GM13976 (cell line): ENCODE measurements at places on chromosomes 7 and 10.

DNA sequence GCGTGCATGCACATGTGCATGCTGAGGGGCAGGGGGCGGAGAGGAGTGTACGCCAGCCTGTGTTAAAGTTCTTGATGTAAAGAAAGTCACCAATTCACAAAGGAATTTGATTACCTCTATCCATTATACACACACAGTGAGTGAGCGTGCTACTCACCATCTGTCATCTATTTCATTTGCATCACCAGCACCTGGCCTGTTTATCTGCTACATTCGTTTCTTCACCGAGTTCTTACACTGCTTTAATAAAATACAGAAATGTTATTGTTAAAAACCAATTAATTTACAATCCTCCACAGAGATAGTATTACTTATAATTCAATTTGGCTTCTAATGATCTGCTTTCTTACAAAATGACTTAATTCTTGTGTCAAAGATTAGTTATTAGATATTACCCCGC is 32.6 kb downstream of the NEUROD6 start:
- DNase-seq: no peak

DNA sequence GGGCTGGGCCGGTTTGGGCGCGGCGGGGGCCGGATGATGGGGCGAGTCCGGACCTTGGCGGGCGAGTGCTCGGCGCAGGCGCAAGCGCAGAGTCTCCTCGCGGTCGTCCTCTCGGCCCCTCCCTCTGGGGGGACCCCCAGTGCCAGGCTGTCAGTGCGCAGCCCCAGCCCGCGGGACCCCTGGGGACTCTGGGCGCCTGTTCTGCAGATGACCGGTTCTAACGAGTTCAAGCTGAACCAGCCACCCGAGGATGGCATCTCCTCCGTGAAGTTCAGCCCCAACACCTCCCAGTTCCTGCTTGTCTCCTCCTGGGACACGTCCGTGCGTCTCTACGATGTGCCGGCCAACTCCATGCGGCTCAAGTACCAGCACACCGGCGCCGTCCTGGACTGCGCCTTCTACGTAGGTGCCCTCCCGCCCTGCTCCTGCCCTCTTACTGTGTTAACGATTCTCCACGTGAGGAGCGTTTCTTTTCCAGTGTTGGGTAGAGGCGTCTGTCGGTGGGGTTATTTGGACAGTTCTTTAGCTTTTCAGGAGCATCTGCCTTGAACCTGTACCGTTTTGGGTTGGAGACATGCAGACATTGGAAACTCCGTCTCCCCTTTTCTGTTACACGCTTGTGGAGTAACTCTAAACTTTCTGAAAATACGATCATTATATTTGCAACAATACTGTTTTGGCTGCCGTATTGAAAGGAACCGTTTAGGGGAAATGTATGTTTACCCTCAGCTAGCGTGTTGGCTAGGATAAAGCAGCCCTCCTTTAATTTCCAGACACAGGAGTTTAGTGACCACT is 706 bp downstream of the BUB3 start:
- DNase-seq: peak; percentile 82

DNA sequence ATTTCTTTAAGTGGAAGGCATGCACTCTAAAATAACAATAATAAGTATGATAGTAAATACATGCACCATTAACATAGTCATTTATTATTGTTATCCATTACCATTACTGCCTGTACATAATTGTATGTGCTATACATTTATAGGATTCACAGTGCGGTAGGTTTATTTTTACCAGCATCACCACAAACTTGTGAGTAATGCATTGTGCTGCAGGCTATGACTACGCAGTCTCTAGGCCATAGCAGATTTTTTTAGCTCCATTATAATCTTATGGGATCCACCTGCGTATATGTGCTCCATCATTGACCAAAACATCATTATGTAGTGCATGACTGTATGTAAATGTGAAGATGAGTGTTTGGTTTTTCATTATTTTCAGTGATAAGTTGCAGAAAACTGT is 160.0 kb downstream of the LRRC4 start:
- no peak for DNase-seq

- DNase-seq: no peak
Measured at GRCh38 chr7:114997487-114998404, 75.9 kb downstream of the MDFIC start.

DNA sequence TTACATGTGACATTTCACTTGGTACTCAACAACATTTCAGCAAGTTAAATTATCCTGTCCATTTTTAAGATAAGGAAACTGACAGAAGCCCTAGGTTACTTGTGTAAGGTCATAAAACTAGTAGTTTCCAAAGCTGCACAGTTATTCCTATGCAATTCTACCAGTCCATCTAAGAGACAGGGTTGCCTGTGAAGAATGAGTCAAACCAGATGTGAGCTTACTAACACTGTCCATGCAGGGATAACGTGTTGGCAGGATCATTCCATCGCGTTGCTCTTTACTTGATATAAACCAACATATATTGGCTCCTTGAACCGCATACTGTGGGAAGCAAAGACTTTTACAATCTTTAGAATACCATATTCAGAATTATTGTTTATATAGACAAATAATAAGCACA is 280.9 kb upstream of the HGF start:
- no peak for DNase-seq

DNA sequence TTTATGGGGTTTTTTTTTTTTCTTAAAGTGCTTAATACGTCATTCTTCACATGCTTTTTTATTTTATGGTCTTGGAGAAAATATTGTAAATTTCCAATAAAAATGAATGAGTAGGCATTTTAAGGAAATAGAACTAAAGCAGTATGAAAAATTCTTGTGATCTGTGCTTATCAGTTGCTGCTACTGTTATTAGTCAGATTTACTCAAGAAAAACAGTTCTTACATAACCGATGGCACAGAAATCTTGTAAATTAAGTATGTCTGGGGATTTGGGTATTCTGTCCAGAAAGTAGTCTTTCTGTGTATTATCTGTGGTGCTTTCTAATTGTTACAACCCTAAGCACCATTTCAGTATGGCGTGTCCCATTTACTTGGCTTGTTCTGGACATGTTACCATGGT is 64.7 kb downstream of the LRGUK start:
- no peak for DNase-seq

- no peak for DNase-seq
Measured at GRCh38 chr10:5951167-5951711, 26.1 kb downstream of the IL15RA start.

DNA sequence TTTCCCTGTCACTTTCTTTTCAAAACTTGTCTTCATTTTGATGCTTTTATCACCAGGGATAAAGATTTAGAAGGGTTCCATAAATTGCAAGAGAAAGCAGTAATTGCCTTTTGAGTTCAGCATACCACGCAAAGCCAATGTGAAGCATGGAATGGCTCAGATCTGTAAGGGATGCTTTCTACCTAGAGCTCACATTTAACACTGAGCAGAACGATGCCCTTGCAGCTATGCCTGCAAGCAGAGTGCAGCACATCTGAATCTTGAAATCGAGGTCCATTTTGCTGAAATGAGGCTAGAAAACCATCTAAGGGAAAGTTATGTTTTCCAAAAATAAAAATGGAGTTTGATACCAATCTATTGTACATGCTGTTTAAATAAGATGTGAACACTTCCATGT is 171.2 kb upstream of the CELF2 start:
- DNase-seq: no peak

GRCh38 chr7:102273749-102274712 is 12.6 kb upstream of the SH2B2 start:
- no peak for DNase-seq

- DNase-seq: no peak
Measured at GRCh38 chr7:106426803-106427202, 142.0 kb upstream of the NAMPT start.

DNA sequence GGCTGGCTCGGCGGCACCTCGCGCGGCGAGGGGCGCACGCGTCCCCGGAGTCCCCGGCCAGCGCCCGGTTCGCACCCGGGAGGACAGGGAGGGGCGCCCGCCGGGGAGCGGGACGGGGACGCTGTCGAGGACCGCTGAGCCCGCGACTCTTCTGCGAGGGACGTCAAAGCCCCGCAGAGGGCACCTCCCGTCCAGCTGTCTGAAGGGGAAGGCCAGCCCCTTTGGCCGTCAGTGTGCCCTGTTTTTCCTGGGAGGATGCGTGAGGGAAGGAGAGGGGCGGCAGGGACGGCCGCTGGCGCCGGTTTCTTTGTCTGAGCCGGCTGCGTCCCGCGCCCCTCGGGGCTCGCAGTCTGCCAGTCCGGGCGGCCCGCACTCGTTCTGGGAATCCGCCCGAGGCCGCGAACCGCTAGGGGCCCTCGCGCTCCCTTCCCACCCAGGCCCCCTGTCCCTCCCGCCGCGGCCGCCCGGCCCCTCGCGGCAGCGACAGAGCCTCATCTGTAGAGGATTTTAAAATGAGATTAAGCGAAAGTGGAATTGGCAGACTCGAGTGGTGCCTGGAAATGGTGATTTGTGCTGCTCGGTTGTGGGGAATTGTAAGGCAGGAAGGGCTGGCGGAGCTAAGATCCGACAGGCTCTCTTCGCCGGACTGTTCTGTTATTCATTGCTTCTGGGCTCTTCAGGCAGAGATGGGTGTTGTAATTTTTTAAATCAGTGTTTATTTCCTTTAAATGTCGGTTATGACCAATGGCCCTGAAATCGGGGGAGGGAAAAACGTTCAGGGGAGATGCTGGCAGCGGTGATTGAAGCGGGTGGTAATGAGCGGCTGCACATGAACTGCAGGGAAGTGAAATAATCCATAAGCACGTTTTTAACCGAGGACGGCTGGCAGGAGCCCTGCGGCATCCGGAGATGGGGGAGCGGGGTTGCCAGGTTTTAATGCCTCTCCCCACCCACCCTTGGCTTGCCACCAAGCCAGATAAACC is 618 bp upstream of the RELN start:
- DNase-seq: peak; percentile 37

DNA sequence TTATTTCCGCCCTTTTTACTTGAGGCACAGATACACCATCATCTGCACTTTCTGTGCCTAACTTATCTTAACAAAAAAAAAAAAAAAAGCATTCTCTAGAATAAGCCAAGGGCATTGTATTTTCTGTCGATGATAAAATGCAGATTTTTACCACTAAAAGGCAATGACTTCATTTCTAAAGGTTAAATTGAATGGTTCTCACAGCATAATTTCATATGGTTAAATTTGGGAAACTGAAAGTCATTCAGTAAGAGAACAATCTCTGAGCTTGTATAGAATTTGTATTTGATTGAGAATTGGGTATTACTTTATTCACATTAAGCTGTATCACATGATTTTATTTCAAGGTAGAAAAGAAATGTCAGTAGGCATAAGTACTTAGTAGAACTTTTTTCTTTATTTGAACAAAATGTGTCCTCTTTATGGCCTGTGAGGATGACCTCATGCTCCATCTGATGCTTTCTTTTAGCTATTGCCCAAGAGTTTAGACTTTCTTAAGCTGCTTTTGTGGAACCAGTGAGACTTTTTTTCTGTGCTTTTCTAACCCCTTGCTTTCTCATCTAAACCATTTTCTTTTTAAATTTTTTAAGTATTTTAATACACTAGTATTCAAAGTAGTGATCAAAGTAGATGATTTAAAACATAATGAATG is 110.3 kb downstream of the LRRC4 start:
- no peak for DNase-seq

- no peak for DNase-seq
Measured at GRCh38 chr10:70655316-70655715, 17.0 kb upstream of the ADAMTS14 start.

DNA sequence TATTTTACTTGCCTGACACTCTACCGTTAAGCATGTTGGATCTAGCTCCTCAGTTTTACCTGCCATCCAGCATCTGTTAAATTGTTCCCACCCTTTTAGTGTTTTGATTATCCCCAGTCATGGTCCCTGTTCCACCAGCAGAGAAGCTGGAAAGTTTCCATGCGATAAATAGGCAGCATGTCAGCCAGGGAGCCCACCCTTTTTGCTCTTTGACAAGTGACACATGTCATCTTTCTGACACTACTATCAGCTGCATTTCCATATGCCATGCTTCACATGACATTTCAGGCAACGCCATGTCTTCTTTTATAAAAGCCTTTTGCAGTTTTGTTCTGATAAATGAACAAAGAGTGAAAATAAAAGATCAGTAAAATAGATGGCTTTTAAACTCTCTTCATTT is 310.8 kb downstream of the MAGI2 start:
- DNase-seq: no peak

DNA sequence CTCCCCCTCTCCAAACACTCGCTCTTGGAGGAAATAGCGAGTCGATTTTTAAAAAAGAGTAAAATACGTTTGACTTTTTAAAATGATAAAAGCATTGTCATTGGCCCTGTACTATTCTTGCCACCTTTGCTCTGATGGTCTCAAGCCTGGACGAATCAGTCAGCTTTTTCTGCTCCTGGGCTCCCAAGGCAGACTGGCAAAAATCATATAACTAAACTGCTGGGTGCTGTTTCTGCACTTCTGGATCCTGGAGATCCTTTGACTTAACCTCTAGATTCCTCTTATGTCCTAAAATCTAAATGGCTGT is 1.8 kb downstream of the TPST1 start:
- DNase-seq: no peak

DNA sequence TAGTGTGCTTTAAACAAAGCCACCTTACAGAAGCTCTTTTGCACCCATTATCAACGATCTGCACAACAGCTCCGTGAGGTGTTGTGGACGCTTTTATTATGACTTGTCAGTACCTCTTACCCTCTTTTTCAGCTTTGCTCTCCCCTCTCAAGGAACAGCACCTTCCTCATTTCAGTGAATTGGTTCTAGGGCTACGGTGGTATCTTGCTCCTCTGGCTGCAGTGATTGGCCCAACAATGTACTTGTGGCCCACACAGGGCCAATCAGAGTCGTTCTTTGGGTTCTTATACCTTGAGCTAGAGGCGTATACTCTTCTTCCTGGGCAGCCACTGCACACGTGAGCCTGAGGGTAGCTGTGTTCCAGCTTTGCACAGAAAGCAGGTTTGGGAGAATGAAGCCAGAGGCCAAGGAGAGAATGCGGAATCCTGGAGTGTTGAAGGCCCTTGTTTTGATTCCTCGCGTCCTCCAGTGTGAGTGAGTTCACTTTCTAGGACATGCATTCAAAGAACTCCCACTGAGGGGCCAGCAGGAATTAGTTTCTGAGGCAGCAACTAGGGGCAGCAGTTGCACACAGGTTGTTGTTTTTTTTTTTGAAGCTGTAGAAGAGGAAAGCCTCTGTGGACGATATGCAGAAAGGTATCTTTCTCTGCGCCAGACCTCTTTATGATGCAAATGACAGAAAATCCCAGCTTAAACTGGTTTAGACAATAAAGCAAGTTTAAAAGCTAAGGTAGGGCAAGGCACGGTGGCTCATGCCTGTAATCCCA is 49.8 kb upstream of the PDZD8 start:
- DNase-seq: no peak

DNA sequence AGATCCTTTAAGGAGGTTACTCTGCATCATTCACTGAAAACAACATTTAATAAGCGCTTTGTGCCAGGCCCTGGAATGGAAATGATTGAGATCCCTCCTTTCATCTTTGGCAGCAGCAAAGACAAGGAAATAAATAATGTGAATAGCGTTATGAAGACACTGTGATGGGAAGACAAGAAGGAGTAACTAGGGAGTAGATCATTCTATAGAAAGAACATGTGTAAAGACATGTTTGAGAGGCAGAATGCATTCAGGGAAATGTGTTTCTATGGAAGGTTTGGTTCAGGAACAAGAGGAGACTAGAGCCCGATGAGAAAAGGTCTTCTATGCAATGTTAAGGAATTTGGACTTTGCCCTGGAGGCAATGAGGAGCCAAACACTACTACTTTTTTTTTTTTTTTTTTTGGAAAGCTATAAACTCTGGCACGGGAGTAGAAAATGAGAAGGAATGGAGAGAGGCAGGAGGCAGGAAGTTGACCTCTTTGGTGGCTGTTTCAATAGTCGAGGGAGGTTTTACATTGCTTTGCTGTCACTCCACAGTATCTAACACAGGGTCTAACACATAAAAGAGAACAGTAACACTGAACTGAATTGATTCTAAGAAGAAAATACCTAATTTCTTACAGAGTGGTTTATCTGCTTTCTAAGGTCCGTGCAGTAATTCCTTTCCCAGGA is 44.9 kb downstream of the SMURF1 start:
- DNase-seq: no peak
